ENCODE measurements at places on chromosomes 6 and 20.

DNA sequence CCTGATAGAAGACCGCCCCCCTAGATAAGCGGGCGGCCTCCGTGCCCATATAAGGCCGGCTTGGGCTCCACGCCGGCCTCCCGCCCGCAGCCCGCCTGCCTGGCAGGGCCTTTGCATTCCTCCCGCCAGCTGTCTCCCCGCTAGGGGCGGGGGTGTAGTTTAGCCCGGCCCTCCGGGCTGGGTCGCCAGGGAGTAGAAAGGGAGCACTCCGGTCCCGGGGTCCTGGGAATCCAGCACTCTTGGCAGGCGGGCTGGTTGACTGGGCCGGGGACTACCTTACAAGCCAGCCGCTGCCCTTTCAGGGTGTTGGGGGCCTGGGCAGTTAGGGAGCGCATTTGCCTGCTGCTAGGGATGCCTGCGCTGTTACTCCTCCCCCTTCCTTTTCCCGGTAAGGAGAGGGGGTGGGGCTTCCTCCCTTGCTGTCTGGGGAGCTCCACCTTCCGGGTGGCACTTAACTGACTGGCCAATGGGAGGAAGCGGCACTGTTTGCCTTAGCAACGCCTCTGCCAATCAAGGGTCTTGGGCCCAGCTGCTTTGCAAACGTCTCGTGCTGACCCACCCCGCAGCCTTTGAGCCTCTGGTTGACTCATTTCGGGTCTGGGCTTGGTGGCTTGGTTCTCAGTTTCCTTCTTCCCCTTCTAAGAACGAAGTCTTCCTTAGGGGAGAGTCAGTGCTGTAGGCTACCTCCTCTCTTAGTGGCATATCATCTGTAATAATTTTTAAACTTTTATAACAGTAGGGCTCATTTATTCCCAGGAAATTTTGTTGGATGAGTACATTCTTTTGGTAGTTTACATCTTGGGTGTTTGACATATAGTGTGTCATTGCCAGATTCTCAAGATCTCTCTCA is 3.4 kb downstream of the SRF start:
- no peak for DNase-seq

- DNase-seq: no peak
Measured at GRCh38 chr20:57528148-57528547, 3.2 kb upstream of the CTCFL start.

DNA sequence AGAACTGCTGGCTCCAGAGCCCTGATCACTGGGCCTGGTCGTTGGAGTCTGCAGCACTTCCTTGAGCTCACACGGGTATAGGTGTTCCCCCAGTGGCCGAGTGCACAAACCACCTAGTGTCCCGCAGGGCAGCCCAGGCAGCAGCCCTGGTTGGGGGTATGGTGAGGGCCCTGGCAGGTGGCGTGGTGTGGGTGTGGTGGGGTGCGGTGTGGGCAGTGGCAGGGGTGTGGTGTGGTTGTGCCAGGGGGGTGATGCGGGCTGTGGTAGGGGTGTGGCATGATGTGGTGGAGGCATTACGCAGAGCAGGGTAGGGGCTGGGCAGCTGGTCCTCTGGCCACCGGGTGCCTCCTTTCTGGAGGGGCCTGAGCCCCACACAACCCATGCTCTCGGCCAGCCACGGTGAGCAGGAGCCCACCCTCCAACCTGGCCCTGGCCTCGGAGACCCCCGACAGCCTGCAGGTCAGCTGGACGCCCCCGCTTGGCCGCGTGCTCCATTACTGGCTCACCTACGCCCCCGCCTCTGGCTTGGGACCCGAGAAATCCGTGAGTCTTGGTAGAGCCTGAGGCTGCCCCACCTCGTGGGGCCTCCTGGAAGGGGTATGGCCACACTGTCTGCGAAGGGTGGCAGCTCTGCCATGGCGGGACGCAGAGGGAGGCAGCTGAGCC is 20.5 kb downstream of the COL20A1 start:
- DNase-seq: no peak

- DNase-seq: no peak
Measured at GRCh38 chr6:162123797-162124196, 603.8 kb downstream of the PRKN start.

DNA sequence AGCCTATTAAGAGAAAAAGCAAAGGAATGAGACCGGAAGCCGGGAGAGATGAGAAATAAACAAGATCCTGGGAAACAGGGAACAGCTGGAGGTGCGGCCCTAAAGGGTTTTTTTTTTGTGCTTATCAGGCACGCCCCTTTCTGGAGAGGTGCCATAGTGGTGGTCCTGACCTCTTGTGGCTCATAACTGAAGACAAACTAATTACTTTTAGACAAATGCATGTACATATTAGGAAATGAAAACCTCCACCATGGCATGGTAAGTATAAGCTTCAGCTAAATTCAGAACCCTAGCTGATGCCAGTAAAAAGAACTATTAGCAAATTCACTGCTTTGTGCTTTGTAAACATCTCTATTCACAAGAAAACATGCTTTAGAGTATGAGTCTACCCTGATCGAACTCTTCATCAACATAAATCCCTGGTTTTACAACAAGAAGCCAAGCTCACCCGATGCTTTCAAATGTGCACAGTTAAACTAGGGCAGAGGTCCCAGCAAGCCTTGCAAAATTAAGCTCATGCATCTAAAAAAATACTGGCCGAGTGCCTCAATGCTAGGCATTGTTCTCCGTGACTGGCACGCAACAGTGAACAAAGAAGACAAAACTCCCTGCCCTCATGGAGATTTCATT is 96.4 kb upstream of the MRPS10 start:
- DNase-seq: no peak
